Type B pancreatic cell (in vitro differentiated cells): ENCODE measurements at places on chromosomes 6 and 20. TPM values are rescaled to one million over a fixed set of nuclear protein-coding genes. Genes with fewer than 3 reads are reported as not detected.

Gene CAP2
- 6.1 and 9.3 TPM in 2 replicates for total RNA-seq

Gene FILIP1
- total RNA-seq, result 2.0 and 5.0 TPM in 2 replicates

DNA sequence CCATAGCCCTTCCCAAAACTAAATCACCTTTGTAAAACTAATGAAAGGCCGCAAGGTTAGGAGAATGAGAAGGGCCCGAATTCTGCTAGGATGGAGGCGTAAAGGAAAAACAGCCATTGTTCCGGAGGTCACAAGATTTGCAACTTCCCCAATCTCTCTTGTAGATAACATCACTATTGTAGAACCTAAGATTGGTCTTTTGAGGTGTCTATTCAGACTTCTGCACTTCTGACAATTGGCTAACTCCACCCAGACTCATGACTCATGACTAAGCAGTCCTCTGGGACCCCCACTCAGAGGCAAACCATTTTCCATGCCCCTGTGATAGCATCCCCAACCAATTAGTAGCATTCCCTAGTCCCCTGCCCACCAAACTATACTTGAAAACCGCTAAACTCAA, 210.5 kb upstream of the SHLD1 start:
- no peak for DNase-seq

GRCh38 chr20:46773680-46774079, 64.2 kb downstream of the SLC2A10 start:
- DNase-seq, result no peak

DNA sequence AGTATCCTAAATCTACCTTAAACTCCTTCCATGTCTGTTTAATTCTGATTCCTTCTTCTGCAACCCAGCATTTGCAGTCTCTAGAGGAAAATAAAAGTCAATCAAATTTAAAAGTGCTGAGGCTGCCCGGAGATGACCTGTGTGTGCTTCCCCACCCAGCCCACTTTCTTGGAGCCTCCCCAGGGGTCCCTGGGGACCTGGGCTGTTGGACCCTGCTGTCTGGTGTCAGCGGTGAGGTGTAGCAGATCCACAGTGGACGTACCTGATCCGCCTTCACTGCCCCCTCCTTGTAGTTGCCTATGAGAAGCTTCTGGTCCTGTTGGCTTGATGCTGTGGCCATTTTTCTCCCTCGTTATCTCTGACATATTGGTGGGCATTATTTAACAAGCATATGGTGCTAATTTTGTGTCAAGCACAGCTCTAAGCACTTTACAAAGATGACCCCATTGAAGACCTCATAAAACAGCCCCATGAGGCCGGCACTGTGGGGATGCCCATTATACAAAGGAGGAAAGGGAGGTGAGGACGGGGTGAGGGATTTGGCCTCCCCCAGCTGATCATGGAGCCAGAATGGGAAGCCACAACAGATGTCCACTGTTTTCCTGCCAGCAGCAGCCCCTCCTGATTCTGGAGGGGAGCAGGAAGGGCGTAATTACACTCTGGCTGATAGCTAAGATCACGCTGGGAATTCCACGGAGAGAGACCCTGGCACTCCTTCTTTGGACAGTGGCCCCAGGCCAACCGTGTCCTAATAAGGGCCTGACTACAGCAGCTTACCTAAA, 628.2 kb downstream of the CDH26 start:
- no peak for DNase-seq

- no peak for DNase-seq
These were observed 21.5 kb upstream of the MRPS18A start for GRCh38 chr6:43708860-43709653.
